NCI-H226 (cell line): ENCODE measurements at places on chromosomes 5 and 9.

DNA sequence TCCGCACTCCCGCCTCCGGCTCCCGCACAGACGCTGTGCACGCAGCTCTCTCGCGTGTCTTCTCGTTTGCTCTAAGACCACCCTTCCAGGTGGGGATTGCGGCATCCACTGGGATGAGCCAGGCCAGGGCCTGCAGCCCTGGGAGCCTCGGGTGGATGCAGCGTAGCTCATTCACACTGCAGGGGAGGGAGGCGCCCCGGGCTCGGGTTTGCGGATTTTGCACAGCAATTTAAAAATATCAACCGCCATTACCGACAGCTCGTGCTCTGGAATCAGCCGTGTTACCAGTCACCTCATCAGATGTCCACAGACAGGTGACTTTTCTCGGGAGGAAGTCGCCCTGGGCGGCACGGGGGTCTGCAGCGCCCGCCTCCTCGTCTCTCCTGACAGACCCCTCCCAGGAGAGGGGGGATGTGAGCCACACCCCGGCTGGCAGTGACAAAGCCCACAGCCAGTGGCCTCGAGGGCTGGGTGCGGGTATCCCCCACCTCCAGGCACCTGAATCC lies 20.8 kb upstream of the SLC6A3 start:
- no peak for DNase-seq

- DNase-seq, result no peak
Measured at GRCh38 chr9:88429595-88430430, 41.6 kb downstream of the SPIN1 start.

DNA sequence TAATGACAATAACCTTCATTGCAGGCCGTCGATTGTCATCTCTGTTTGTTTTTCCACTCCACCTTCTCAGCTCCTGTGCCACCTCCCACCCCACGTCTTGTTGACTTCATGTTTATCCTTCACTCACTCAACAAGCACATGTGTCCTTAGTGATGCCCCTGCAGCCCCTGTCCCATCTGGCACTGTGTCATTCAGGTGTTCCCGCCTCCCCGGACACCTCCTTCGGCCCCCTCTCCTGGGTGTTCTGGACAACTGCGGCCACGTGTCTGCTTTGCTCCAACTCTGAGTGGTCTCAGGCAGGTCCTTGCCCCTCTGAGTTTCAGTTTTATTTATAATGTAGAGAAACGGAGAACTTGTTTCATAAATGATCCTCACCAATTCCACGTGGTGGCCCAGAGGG lies 91.0 kb upstream of the COL5A1 start:
- no peak for DNase-seq

GRCh38 chr5:43601454-43602260 lies 1.3 kb upstream of the NNT start:
- DNase-seq, result no peak

DNA sequence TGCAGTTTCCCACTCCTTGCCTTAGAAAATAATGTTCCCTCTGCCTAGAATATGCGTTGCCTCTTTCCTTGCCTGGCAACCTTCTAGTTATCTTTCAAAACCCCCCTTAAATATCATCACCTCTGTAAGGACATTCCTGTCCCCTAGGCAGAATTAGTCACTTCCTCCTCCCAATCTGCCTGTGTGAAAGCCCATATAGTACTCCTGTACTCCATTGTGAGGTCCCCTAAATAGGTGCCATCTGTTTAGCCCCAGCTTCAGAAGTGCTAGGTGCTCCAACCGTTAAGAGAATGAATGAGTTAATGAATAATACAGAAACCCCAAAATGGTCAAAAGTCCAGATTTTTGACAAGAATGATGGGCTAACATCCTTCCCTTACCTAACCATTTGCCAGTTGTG lies 181.4 kb downstream of the GDNF start:
- no peak for DNase-seq

- no peak for DNase-seq
Measured at GRCh38 chr9:36250079-36250478, 8.2 kb downstream of the GNE start.

DNA sequence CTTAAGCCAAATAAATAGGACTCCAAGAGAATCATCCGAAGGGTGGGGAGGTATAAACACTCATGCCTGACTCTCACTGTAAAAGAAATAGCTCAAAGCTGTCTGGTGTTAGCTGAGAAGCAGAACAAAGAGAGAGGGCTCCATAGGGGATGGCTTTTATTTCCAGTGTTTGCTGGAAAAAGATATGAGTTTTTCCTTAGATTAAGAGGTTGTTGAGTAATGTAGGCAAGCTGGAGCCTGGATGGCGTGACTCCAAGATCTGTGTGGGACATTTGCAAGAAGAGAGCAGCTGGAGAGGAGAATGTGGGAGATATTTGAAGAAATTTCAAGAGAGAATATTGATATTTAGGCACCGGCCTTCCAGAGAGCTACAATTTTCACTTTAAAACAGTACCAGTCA lies 793.7 kb upstream of the RGMB start:
- no peak for DNase-seq

DNA sequence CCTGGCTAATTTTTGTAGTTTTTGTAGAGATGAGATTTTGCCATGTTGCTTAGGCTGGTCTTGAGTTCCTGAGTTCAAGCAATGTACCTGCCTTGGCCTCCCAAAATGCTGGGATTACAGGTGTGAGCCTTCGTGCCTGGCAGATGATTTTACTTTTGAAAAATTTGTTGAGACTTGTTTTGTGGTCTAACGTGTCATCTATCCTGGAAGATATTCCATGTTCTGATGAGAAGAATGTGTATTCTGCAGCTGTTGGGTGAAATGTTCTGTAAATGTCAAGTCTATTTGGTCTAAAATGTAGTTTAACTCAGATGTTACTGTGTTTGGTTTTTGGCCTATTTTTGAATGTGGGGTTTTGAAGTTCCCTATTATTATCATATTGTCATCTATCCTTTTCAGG lies 145.6 kb downstream of the XRCC4 start:
- DNase-seq, result no peak

DNA sequence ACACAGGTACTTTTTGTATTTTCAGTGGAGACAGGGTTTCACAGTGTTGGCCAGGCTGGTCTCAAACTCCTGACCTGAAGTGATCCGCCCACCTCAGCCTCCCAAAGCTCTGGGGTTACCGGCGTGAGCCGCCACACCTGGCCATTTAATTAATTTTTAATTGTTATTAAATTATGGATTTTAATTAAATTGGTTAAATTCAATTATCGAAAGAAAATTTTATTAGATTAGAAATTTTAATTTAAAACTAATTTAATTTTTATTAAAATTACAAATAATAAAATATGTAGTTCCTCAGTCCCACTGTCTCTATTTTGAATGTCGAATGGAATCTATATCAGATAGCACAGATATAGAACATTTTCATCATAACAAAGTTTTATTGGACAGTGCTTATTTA lies 416.5 kb downstream of the GABRG2 start:
- no peak for DNase-seq

- no peak for DNase-seq
Measured at GRCh38 chr9:68626526-68626925, 78.5 kb upstream of the PIP5K1B start.

DNA sequence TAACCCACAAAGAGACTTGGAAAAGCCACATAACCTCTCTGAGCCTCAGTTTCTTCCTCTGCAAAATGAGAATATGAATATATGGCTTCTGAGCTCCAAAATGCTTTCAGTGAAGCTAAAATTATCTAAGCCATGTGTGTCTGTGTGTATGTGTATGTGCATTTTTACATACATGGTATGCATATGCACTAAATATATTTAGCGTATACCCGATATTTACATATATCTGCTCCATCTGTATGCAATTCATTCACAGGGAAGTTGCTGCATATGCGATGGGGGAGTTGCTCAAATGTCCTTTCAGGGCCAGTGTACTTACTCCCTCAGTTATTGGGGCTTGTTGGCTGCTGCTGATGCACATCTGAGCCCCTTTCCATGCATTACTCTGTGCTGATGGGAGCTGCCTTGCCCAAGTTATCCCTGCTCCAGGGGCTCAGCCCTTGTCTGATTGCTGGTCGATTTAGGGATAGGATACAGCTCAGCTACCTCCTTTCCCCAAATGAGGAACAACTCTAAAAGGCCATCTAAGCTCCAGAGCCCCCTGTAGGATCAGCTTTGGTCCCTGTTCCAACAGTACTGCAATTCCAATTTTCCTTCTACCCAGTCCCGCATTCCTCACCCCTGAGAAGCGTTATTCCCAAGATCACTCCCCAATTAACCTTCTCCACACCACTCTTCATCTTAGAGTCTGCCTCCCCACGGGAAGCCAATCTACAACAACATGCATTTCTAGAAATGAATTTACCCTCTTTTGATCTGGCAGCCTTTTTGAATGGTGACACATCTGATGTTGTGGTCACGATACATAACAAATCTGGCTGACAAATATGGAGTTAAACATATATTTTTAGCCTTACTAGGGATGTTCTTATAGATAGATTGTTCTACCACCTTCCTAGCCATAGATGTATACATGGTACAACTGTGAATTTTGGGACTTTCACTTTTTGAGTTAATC lies 15.9 kb downstream of the RHOBTB3 start:
- DNase-seq, result no peak

GRCh38 chr9:27599102-27599869 lies 26.0 kb upstream of the C9orf72 start:
- no peak for DNase-seq

GRCh38 chr5:44783634-44784315 lies 25.0 kb upstream of the MRPS30 start:
- no peak for DNase-seq

DNA sequence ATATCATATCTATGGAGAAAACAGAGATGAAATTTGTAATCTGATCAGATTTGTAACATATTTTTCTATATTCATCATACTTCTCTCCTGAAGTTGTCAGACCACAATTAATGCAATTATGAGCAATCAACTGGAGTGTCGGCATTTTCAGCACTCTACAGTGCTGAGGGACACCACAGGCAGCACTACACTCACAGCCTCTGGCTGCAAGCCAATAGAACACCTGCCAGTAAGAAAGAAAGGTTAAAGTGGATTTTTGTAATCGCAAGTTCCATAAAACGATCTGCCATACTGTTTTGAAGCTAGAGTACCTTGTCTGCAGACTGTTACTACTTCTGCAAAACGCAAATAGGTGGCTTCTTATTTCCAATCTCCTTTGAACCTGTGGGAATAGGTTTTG lies 147.6 kb downstream of the ADAMTS6 start:
- DNase-seq, result no peak

DNA sequence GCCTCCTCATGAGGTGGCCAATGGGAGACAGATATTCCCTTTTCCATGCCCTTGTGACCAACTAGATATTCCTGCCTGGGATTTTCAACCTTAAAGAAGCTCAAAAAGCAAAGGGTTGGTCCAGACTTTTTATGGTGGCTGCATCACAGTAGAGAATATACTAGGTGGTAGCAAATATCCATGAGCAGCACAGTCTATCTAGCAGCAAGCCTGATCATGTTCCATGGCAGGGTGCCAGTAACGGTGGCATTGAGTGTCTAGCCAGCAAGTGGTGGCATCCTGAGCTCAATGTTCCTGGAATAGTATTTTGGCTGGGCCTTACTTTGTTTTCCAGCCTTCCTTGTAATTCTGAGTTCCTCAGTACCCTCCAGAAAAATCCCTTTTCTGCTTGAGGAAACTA lies 25.8 kb downstream of the CDC25C start:
- DNase-seq, result no peak

DNA sequence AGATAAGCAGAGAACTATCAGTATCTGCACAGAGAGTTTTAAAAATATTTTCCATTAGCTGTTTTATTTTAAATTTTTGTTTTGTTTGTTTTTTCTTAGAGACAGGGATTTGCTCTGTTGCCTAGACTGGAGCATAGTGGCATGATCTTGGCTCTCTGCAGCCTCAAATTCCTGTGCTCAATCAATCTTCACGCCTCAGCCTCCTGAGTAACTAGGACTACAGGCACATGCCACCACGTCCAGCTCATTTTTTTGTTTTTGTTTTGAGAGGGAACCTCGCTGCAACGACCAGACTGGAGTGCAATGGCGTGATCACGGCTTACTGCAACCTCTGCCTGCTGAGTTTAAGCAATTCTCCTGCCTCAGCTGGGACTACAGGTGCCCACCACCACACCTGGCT lies 138.2 kb upstream of the LPAR1 start:
- no peak for DNase-seq

- DNase-seq, result no peak
Measured at GRCh38 chr5:134145041-134145757, 30.7 kb downstream of the TCF7 start.

- no peak for DNase-seq
Measured at GRCh38 chr5:625516-625915, 13.4 kb downstream of the CEP72 start.

- peak; percentile 30 for DNase-seq
Measured at GRCh38 chr5:169303119-169303515, 2.2 kb upstream of the SLIT3 start.

GRCh38 chr9:37300620-37301019 lies 121.9 kb upstream of the GRHPR start:
- no peak for DNase-seq

DNA sequence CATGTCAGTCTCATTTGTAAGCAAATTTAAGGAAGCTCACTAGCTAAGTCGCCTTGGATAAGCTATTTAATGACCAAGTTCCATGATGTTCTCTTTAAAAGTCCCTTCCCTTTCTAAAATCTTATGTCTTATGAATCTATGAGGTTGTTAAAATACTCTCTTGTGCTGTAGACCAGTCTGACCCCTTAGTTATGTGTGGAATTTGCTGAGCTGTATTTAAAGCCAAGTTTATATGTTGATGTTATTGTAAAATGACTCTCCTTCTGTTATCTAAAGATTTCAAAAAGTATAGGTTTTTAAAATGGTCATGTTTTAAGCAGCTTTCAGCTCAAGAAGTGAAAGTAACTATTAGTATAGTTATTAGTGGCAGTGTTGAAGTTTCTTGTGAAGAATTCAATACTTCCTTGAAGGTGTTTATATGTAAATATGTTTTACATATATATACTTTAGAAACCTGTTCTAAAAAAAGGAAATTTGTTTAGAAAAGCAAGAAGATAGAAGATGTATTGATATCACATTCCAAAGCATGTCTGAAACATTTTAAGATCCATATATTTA lies 92.2 kb downstream of the CDC42SE2 start:
- no peak for DNase-seq

GRCh38 chr9:96425500-96426169 lies 7.5 kb upstream of the ZNF367 start:
- no peak for DNase-seq

DNA sequence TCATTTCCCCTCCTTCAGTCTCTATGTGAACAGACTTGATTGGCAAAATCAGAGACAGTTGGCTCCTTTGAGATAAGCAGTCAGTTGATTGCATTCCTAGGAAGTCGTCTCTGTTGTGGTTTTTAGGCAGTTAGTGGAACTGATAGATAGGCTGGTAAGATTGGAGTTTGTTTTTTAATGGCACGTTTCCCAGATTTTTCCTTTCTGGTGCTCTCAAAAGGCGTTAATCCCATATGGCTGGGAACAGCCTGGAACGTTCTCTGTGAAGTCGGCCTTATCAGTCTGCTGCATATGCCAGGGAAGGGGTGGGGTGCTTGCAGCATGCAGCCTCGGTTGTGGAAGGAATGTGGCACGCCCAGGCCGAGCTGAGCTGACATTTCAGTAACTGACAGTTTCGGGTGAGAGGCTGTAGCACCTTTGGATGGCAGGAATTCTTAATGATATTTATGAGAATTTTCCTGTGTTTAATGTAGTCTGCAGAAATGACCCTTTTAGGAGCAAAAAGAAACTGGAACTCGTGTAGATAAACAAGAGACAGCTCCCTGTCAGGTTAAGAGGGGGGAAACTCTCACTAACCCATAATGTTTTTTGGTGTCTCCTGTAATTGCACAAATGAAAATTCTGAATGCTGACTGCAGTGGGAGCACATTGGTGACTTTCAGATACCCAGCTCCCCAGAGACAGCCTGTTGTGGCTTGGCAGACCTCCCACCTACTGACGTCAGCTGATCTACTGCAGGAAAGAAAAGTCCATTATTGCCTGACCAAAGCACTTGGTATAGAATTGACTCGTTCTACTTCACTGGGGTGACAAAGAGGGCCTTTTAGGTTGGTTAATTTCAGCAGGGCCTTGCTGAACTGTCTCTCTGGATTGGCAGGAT lies 6.3 kb downstream of the SPTAN1 start:
- peak; percentile 98 for DNase-seq
